ENCODE measurements at places on chromosomes 5 and 9. TPM values are rescaled to one million over a fixed set of nuclear protein-coding genes. Genes with fewer than 3 reads are reported as not detected.

GRCh38 chr9:76758476-76758875 lies 5.8 kb upstream of the PCA3 start:
- H3K27me3 ChIP-seq: peaks cover 3% of the 10 kb centered on the region
- H3K4me1 ChIP-seq: peaks cover 6% of the 10 kb centered on the region
- no peaks in the 10 kb centered on the region for H3K36me3 ChIP-seq

- peaks cover 12% of the 10 kb centered on the region for H3K4me1 ChIP-seq
- peak overlapping the region; percentile 21 for H3K4me3 ChIP-seq
- H3K27ac ChIP-seq: no peak overlapping the region
- no peaks in the 10 kb centered on the region for H3K36me3 ChIP-seq
- peak; percentile 91 for DNase-seq
- no peaks in the 10 kb centered on the region for H3K27me3 ChIP-seq
Measured at GRCh38 chr5:159965031-159965837, 43.7 kb upstream of the TTC1 start.

- H3K27ac ChIP-seq: no peak overlapping the region
- H3K27me3 ChIP-seq: no peaks in the 10 kb centered on the region
- H3K4me1 ChIP-seq: no peaks in the 10 kb centered on the region
Measured at GRCh38 chr9:9286001-9286400, 1326.8 kb downstream of the PTPRD start.

GRCh38 chr9:92728831-92729734 lies 35.5 kb downstream of the BICD2 start:
- H3K4me3 ChIP-seq: no peak overlapping the region
- no peak overlapping the region for H3K27ac ChIP-seq
- DNase-seq: peak; percentile 68
- H3K27me3 ChIP-seq: no peaks in the 10 kb centered on the region
- H3K36me3 ChIP-seq: peaks cover 3% of the 10 kb centered on the region

DNA sequence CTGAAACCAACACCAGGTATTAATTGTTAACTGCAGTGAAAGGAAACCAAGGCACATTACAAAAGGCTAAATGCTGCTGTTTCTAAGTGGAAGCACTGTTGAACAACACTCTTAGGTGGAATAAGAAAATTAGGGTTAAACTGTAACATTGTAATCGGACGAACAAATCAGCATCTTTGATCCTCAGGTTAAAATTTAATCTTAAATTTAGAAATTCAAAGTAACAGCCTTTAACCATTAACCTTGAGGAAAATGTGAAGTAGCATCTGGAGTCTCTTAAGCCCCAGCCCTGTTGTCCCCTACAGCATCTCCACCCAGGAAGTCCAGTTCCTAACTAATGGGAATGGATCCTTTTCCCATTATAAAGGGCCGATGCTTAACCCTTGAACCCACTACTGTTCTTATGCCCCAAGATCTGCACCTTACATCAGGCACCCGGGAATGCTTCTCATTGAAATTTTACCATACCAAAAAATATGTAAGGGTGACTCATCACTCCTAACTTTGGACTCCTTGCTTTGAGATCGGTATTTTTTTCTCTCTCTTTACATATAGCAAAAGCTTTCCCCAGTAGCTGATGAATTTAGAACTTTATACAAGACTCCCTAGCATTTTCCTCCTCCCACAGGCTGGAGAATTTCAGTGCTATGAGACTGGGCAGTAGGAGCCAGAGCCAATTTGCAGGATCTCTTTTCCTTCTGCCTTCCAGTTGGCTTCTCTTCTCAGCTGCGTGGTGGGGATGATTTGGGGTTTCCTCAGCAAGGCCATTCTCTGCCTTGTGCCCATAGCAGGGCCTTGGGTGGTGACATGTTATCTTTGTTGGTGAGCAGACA lies 32.0 kb upstream of the ITGA2 start:
- H3K27ac ChIP-seq: no peak overlapping the region
- H3K4me3 ChIP-seq: no peak overlapping the region

DNA sequence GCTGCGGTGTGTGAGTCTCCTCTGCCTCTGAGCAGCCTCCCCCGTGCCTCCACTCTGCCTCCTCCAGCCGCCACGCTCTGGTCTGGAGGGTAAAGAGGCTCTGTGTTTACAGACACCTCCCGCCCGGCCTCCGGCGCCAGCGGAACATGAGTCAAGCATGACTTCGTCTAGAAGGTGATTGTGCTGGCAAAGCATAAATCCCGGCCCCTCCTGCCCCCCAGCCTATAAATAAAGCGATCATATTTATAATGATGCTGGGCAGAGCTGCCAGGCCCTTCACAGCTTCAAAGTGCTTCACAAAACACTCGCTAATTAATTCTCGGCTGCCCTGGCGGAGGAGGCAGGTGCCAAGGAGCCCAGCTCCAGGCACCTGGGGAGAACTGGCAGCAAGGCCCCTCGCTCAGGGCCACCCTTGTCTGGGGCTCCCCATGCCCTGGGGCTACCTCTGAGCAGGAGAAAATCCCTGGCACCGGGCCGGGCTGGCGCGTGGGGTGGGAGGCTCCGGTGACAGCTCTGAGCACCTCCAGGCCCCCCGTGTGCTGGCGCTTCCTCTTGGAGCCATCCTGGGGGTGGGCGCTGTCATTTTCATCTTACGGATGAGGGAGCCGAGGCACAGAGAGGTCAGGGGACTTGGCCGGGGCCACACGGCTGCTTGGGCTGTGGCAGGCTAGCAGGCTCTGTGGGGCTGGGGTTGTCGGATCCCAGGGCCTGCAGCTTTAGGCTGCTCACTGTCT lies 87.8 kb downstream of the RXRA start:
- DNase-seq: peak; percentile 100
- no peaks in the 10 kb centered on the region for H3K27me3 ChIP-seq
- peak overlapping the region; percentile 75 for H3K27ac ChIP-seq
- peaks cover 17% of the 10 kb centered on the region for H3K4me1 ChIP-seq
- H3K4me3 ChIP-seq: no peak overlapping the region

DNA sequence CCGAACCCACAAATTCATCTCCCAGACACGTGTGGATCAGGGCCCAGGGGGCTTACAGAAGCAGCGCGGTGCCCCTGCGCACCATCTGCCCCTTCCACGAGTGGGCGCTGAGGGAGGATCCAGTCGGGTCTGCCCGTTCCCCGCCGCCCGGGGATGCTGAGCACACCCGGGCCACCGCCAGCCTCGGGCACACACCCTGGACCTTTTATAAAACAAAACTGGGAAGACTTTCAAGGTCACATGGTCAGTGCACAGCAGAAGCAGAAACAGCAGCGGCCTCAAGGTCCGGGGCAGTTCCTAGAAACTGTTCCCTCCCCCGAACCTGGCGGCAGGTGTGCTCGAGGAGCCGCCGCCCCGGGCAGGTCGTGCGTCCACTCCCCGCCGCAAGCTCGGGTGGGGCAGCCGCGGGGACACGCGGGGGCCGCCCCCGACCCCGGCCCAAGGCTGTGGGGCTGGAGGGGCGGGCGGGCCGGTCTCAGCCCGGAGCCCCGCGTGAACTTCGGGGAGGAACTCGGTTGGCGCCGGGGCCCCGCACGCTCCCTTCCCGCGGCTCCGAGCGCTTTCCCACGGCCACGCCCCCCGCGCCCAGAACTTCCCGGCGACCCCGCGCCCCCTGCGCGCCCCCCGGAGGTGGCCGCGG lies 633 bp upstream of the PPP1R26 start:
- no peaks in the 10 kb centered on the region for H3K27me3 ChIP-seq
- H3K4me1 ChIP-seq: peaks cover 8% of the 10 kb centered on the region
- peak overlapping the region; percentile 67 for H3K4me3 ChIP-seq
- peaks cover 1% of the 10 kb centered on the region for H3K36me3 ChIP-seq
- no peak overlapping the region for H3K27ac ChIP-seq

DNA sequence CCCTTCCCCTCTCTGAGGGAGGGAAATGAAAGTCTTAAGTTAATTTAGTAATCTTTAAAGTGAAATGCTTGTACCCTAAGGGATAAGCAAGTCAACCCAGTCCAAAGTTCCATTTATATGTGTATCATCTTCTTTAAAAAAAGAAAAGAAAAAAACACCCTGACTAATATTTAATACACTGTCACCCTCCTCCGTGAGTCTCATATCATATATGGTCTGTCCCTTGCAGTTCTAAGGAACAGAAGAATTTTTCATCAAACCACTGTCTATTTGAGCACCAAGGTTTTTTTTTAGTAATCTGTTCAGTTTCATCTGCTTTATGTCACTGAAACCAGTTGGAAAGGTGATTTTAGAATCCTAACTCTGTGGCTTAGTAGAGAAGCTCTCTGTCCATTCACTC lies 15.2 kb downstream of the TNIP1 start:
- H3K27me3 ChIP-seq: no peaks in the 10 kb centered on the region
- no peak overlapping the region for H3K27ac ChIP-seq
- peaks cover 20% of the 10 kb centered on the region for H3K36me3 ChIP-seq
- H3K4me1 ChIP-seq: peaks cover 33% of the 10 kb centered on the region

DNA sequence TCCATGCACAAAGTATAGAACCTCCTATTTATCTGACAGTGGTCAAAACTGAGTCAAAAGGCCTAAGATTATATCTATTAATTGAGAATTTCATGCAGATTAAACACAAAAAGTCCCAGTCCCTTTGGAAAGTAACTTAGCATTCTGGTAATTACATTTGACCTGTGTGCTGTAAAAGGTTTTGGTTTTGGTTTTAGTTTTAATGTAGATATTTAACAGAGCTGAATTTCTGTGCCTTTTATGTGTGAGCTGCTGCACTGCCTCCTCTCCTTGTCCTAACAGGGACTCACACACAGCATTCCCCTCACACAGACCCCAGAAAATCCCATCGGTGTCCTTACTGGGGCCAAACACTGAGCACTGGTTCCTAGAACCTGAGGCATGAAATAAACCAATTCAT lies 31.0 kb upstream of the FSD1L start:
- H3K27ac ChIP-seq: no peak overlapping the region
- DNase-seq: no peak
- H3K27me3 ChIP-seq: no peaks in the 10 kb centered on the region

- peaks cover 8% of the 10 kb centered on the region for H3K4me1 ChIP-seq
- no peaks in the 10 kb centered on the region for H3K36me3 ChIP-seq
- peak overlapping the region; percentile 37 for H3K27ac ChIP-seq
Measured at GRCh38 chr9:76255781-76256455, 138.3 kb downstream of the RFK start.

GRCh38 chr5:180540050-180540694 lies 46.0 kb downstream of the CNOT6 start:
- no peaks in the 10 kb centered on the region for H3K27me3 ChIP-seq
- no peaks in the 10 kb centered on the region for H3K36me3 ChIP-seq
- H3K4me3 ChIP-seq: no peak overlapping the region
- DNase-seq: no peak

- DNase-seq: no peak
- no peaks in the 10 kb centered on the region for H3K27me3 ChIP-seq
- no peak overlapping the region for H3K4me3 ChIP-seq
- no peak overlapping the region for H3K27ac ChIP-seq
- no peaks in the 10 kb centered on the region for H3K36me3 ChIP-seq
Measured at GRCh38 chr5:100537946-100538345, 2.8 kb downstream of the FAM174A start.

GRCh38 chr5:106956187-106956586 lies 714.5 kb downstream of the EFNA5 start:
- no peaks in the 10 kb centered on the region for H3K4me1 ChIP-seq
- no peak overlapping the region for H3K27ac ChIP-seq

- no peak overlapping the region for H3K27ac ChIP-seq
- H3K27me3 ChIP-seq: no peaks in the 10 kb centered on the region
- H3K36me3 ChIP-seq: no peaks in the 10 kb centered on the region
- peaks cover 30% of the 10 kb centered on the region for H3K4me1 ChIP-seq
Measured at GRCh38 chr9:95497772-95498171, 19.0 kb downstream of the PTCH1 start.

DNA sequence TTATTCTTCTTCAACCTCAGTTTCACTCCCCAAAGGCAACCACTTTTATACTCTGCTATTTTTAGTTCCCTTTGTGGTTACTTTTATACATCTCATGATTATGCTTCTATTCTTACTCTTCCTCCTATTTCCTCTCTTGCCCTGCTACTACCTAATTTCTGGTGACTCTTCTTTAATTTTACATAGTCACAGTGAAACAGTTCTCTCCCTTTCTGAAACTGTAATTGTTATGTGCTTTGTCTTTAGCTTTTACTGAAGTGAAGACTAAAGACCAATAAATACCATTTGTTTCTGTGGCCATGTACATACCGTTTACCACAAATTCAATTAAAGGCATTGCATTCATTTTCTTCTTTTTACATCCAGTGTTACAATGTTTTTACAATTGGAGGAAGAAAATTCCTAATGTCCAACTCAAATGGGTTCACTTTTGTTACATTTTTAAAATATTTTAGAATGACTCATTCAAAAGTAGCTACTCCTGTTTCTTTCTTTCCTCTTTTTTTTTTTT lies 410.6 kb downstream of the PSAT1 start:
- peak; percentile 84 for DNase-seq
- no peaks in the 10 kb centered on the region for H3K27me3 ChIP-seq
- peak overlapping the region; percentile 94 for H3K27ac ChIP-seq
- peak overlapping the region; percentile 52 for H3K4me3 ChIP-seq
- peaks cover 24% of the 10 kb centered on the region for H3K4me1 ChIP-seq

DNA sequence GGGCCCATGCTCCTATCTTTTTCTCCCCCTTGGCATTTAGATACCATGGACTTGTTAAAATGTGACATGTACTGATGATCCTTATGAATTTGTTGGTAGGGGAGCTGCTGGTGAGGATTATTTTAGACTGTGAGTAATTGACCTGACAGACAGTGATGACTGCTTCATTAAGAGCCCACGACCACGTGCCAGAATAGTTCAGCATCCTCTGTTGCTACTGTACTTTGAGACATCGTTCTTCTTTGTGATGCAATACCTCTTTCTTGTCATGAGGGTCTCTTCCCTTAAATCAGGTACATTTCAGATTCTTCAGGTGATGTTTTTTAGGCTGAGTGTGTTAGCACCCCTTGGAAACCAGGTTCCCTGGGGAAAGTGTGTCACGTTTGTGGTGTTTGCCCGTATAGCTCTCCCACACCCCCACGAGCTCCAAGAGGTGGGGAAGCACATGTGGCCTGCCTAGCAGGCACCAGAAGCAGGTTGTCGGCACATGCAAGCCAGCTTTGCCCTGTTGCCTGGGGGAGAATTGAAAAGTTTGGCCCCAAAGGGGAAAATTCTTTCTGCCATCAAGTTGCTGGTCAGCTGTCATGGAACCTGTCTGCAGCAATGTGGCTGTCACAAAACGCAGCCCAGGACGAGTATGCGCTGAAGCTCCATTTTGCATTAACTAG lies 25.1 kb downstream of the QRFP start:
- peak; percentile 65 for DNase-seq
- H3K4me1 ChIP-seq: peaks cover 5% of the 10 kb centered on the region
- no peak overlapping the region for H3K4me3 ChIP-seq
- H3K27ac ChIP-seq: no peak overlapping the region

Gene PCDHGA5
- 2.7 TPM for total RNA-seq

Gene TNFSF8
- total RNA-seq: not detected

Gene GNAQ
- total RNA-seq: 63.9 TPM

Gene MCC
- 45.6 TPM for total RNA-seq

Gene WDR38
- not detected for total RNA-seq

Gene SPRY4
- 5.4 TPM for total RNA-seq

Gene FBP2
- not detected for total RNA-seq

Gene LRRC14B
- total RNA-seq: under 0.01 TPM

Gene ABCA1
- 50.1 TPM for total RNA-seq

Gene CCDC183
- total RNA-seq: not detected

Gene GDA
- total RNA-seq: not detected

Gene PAX5
- total RNA-seq: not detected

All from osteoblast (primary cell).